ENCODE measurements at places on chromosomes 16 and 17.

DNA sequence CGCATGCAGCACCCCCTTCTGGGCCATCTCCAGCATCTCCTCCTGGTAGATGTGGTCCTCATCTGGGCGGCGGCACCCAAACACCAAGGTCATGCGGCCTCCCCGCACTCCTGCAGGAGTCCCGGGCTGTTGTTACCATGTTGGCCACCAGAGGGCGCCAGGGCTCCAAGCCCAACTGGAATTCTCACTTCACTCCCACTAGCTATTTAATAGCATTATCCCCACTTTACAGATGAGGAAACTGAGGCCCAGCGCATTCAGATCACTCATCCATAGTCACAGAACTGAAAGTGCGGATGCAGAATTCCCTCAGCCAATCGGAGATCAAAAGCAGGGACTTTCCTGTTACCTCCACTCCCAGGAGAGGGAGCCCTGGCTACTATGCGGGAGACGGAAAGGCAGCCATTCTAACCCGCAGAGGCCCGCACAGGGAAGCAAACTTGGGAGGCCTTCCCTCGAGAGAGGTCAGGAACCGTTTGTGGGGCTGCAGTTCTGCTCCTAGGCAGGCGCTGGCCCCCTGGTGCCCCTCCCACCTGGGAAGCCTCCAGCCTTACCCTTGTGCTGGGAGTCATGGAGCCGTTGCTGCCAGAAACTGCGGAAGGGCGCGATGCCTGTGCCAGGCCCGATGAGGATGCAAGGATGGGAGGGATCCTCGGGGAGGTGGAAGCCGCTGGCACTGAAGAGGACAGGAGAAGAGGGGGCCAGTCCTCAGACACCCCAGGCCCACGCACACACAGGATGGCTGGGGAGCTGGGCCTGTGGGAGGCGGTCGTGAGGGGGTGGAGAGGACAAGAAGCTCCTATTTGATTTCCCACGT lies 40.1 kb downstream of the NOS2 start:
- peak; percentile 9 for DNase-seq

DNA sequence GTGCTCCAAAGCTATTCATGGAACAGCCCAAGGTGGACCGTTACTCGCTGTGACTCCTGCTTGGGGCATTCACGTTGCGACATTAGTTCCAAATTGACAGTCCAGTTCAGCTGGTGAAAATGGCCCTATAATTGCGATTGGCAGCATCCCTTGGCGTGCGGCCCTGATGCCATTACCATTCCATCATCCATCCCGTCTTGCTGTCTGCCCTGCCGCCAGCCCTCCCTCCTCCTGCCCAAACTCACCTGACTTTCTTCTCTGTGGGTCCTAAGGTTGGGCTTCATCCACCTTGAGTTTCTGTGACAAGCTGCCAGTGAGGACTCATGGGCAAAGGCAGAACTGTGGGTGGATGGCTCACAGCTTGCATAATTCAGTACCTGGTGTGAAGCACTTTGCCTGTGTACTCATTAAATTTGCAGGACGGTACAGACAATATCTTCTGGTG lies 104.6 kb downstream of the RPTOR start:
- no peak for DNase-seq

GRCh38 chr16:5412731-5413130 lies 315.1 kb upstream of the EEF2KMT start:
- DNase-seq = no peak

DNA sequence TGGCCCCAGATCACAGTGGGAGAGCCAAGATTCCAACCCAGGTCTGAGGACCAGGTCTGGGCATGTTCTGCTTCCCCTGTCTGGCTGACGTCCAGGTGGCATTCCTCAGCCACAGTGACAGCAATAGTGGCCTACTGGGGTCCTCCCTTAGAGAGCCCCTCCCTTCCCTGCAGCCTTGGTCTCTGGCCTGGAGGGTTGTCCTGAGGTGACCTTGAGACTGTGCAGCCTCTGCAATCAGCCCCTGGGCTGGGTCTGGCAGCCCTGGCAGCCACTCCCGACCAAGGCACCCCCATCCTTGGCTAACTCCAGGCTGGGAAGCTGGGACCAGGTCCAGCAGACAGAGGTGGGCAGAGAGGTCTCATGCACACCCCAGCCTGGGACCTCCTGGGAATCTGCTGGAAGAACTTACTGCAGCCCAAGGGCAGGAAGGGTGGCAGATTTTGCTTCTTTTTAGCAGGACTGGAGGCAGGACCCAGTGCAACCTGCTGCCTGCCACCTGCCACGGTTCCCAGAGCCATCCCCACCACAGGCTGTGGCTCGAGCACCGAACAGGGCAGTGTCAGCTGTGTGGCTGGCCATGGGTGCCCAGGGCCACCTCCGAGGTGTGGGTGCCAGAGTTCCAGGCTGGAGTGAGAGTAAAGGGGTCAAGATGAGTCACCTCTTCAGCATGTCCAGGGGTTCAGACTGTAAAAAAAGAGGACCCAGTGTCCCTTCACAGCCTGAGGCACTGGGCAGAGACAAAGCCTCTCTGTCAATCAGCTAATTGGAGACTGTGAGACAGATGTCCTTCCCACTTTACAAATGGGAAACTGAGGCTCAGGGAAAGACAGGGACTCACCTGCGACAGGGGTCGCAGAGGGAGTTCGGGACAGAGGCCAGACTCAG lies 12.6 kb downstream of the GRB7 start:
- DNase-seq = no peak

DNA sequence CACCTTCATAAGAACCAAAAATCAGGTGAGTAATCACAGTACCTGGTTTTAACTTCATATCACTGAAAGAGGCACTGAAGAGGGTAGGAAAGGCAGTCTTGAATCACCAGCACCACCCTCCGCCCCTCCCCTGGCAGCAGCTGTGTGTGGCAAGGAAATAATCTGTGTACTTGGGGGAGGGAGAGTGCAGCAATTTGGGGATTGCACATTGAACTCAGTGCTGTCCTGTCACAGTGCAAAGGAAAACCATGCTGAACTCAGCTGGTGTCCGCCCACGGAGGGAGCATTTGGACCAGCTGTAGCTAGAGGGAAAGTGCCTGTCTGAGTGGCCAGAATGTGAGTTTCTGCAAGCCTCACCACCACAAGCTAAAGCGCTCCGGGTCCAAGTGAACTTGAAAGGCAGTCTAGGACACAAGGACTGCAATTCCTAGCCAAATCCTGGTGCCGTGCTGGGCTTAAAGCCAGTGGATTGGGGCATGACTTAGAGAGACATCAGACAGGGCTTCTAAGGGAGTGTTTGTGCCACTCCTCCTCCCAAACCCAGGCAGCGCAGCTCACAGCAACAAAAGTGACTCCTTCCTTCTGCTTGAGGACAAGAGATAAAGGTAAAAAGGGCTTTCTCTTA lies 39.7 kb upstream of the ALDH3A1 start:
- peak; percentile 16 for DNase-seq

DNA sequence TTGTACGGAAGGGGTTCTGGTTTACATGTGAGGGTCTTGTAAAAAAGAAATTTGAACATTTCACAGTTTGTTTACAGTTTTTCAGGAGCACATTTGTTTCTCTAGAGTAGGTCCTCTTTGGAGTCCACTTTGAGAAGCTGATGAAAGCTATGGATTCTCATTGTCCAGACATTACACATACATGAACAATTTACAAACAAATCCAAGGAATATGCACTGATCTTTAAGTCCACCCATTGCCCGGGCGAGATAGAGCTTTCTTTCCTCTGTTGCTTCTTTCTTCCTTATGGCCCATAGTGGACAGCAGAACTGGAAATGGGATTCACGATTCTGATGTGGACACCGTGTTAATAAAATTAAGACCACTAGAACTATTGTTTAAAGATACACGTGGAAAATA lies 1.9 kb downstream of the DCAF7 start:
- DNase-seq = no peak

DNA sequence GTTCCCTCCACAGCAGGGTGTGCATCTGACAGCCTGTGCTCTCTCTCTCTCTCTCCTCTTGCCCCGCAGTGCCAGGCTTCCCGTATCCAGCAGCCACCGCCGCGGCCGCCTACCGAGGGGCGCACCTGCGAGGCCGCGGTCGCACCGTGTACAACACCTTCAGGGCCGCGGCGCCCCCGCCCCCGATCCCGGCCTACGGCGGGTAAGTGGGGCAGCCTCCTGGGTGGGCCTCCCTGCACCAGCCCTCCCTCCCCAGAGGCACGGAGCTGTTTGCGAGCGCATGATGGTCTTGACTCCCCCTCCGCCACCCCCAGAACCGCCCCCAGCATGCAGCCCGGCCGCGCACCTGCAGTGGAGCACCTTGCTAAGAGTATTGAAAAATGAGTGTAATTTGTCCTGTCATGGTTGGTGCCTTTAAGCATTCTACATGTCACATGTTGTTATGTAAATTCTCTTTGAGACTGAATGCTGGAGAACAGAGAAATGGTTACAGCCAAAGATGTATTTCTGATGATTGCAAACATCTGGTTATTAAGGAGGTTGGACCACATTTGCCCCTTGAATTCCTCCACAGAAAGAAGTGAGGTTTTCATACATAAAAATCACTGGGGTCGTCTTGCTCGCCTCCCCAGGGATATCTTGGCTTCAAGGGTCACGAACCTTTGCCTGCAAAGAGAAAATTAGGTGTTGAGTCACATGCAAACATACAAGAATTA lies 321.3 kb downstream of the RBFOX1 start:
- DNase-seq = peak; percentile 32

DNA sequence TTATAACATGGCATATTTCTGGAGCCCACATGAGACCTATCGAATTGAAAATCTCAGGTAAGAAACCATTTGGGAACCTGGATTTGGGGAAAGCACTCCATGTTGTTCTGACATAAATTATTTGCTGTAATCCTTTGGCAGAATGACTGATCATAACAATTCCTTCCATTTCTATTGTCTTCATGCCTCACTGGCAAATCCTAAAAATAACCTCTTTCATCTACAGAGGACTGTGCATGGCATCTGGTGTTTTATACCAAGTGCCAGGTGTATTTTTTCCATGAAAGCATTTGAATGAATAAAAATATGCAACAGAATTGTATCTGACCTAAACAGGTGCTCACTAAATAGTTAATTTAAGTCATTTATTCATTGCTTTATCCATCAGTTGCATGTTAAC lies 33.7 kb upstream of the COQ7 start:
- DNase-seq = no peak

Measured in caudate nucleus (tissue), 63 donors.